T-helper 17 cell (primary cell): ENCODE measurements at places on chromosomes 7 and 10.

GRCh38 chr10:85901599-85901998 is 465.0 kb downstream of the GRID1 start:
- DNase-seq, result no peak

DNA sequence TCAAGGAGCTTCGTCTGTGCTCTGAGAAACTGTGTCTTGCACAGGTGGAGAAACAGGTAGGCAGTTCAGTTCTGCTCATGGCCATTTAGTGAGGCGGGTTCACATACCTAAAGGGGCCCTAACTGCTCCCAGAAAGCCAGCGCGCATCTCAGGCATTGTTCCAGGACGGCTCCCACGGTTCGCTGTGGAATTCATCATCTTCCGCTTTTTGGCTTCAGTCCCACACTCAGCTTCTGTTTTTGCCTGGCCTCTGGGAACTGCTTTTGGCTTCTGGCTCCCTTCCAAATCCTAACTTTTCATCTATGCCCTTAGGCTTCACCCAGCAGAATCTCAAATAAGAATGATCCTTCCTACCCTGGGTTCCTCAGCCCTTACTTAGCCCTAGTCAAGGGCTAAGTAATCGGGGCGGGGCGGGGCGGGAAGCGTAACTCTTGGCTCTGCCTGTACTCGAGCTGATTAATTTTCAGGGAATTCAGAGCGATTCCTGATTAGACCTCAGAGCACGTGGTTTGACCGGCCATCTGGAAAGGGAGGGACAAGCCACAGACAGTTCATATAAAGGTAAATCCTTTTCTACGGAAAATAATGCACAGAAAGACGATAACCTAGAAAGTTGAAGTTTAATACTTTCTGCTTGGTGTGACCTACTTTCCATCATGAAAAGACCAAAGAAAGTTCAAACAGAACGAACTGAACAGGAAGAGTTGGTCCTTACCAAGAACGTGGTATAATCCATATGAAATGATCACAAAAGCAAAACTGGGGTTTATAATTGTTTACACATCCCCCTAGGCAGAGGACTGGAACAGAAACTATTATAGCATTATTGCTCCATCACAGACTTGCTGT is 105.7 kb downstream of the ST8SIA6 start:
- DNase-seq, result no peak

DNA sequence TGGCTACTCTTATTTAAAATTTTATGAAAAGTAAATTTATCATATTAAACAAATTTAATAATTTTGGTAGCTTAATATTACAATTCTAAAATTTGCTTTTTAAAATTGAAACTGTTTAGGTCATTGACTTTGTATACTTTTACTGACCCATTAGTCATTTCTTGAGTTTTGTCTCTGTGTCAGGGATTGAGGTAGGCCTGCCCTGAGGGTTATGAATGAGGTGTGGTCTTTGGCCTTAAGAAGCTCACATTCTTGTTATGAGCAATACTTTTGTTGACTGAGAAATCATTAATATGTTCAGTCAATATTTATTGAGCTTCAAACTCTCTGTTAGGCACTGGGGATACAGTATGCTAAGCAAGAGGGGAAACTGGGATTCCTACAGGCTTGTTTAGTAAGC is 47.0 kb upstream of the RPA3 start:
- DNase-seq, result no peak

DNA sequence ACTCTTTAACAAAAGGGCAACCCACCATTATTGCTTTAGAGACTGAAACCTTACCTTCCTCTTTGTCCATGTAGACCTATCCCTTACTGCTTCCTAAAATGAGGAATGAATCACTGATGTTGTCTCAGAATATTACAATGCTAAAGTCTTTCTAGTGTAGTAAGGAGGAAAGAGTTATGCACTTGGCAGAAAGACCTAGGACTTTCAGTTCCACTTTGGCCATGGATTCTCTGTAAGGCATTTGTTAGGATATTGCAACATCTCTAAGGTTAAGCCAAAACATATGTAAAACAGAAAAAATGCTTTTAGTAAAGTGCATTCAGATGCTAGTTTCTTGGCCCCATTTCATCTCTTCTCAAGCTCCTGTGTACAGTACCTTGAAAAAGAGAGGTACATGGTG is 230.9 kb downstream of the PARD3 start:
- DNase-seq, result no peak
